ENCODE measurements at places on chromosomes 11 and 22.

- no peak for DNase-seq
Observed at GRCh38 chr11:68002938-68003845, 705 bp downstream of the UNC93B1 start.

GRCh38 chr11:4607096-4607495 lies 935 bp downstream of the TRIM68 start:
- no peak for DNase-seq

DNA sequence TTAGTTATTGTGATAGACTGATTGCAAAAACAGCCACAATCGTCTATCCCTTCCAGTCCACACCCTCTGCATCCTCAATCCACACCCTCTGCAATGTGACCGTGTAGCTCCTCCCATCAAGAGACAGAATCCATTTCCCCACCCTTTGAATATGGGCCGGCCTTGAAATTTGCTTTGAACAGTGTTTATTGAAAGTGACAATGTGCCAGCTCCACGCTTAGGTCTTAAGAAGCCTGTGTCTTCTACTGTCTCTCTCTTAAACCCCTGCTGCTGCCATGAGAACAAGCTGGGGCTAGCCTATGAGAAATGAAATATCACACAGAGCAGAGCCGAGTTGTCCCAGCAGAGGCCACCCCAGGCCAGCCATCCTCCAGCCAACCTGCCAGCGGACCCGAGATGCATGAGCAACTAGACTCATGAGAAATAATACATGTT lies 22.3 kb upstream of the MICAL2 start:
- no peak for DNase-seq

GRCh38 chr11:102462610-102463009 lies 10.0 kb upstream of the TMEM123 start:
- no peak for DNase-seq

DNA sequence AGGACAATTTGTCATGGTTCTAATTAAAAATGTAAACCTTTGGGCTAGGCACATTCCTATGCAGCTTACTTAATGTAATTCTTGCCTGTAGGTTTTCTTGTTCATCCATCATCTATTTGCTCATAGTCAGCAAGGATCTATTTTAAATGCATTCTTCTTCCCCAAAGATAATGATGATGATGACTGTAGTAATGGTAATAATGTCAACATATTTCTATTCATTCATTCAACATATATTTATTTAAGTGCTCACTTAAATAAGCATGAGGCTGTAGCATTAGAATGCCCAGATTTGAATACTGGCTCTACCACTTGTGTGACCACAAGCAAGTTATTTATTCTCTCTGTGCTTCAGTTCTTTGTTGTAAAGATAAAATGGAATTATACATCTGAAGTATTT lies 169.6 kb upstream of the SYN3 start:
- no peak for DNase-seq

GRCh38 chr11:77115181-77115611 lies 12.6 kb downstream of the OMP start:
- DNase-seq: no peak

GRCh38 chr11:30594646-30595411 lies 8.7 kb upstream of the MPPED2 start:
- DNase-seq: no peak

DNA sequence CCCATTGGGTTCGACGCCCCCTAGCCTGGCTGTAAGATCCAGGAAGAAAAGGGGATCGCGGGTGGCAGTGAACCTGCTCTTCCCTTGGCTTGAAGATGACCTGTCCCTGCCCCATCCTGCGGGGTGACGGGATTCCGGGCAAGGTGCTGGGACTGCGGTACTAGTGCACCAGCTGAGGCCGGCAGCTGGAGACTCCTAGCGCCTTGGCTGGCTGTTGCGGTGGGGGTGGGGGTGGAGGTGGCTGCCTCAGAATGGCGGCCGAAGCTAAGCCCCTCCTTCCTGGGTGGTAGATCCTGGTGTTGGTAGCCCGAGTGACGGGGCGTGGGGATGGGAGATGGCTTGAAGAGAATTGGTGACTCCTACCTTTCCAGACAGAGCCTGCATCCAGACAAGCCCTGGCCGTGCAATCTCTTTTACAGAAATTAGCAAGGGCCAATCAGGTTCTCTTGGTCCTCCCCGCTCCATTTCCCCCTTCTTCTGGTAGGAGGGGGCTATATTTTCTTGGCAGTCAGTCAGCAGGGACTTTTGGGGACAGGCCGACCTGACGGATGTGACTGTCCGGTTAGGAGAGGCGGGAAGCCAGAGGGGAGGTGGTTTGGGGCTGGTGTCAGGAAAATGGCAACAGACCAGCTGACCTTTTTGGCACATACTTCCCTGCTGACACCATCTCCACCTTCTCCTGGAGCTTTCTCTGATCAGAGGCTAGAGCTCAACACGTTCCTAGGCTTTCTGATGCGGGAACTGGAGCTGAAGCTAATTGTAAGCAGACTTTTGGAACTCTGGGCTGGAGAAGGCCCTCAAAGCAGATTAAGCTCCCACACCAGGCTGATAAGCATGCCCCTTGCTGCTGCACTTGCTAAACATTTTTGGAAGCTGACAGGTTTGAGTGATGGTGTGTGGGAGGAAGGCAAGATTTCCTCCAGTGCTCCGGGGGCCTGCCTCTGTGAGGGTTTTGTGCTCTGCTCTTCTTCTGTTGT lies 2.0 kb downstream of the NAV2 start:
- DNase-seq: no peak

GRCh38 chr11:12674571-12674935 lies 332 bp downstream of the TEAD1 start:
- DNase-seq: no peak

- no peak for DNase-seq
Observed at GRCh38 chr11:129242855-129243254, 50.7 kb upstream of the ARHGAP32 start.

- no peak for DNase-seq
Observed at GRCh38 chr11:88324562-88325345, 12.8 kb downstream of the CTSC start.

DNA sequence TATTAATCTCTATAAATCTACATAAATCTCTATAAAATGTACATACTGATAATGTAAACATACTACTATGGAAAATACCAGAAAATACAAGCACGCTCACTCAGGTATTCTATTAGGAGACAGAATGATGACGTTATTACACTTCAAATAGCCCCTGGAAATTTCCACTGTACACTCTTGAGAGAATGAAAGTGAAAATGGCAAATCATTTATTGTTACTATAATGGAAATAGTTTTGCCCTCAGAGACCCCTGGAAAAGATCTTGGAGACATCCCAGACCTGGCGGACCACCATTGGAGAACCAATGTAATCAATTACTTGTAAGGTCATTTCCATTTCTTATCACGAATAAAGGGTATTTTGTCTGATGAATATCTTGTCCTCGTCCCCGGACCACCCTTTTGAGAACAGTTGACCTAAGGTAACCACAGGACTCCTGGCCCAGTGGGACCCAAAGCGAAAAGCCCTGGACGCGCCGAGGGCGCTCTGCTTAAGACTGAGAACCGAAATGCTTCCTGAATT lies 509 bp upstream of the PRRG4 start:
- no peak for DNase-seq

GRCh38 chr22:50304528-50305392 lies 2.7 kb downstream of the PLXNB2 start:
- DNase-seq: no peak

- DNase-seq: no peak
Observed at GRCh38 chr22:24445481-24446259, 18.3 kb downstream of the ADORA2A start.

- DNase-seq: no peak
Observed at GRCh38 chr22:23565915-23566704, 14.0 kb downstream of the IGLL1 start.

GRCh38 chr11:67357831-67358670 lies 4.7 kb upstream of the POLD4 start:
- no peak for DNase-seq

DNA sequence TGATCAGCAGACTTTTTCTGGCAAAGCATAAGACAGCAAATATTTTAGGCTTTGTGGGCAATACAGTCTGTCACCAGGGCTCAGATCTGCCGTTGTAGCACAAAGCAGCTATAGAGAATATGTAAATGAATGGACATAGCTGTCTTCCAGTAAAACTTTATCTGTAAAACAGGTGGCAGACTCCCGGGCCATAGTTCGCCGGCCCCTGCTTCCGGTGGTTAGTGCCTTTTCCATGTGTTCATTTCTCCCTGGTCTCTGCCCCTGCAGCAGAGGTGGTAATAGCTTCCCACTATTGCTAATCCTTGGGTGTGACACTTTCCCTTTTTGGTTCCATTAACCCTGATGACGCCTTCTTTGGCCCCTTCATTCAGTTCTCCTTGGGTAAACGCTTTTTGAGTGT lies 93.7 kb upstream of the LDLRAD3 start:
- no peak for DNase-seq

GRCh38 chr11:12113294-12113693 lies 2.9 kb downstream of the MICAL2 start:
- DNase-seq: no peak

DNA sequence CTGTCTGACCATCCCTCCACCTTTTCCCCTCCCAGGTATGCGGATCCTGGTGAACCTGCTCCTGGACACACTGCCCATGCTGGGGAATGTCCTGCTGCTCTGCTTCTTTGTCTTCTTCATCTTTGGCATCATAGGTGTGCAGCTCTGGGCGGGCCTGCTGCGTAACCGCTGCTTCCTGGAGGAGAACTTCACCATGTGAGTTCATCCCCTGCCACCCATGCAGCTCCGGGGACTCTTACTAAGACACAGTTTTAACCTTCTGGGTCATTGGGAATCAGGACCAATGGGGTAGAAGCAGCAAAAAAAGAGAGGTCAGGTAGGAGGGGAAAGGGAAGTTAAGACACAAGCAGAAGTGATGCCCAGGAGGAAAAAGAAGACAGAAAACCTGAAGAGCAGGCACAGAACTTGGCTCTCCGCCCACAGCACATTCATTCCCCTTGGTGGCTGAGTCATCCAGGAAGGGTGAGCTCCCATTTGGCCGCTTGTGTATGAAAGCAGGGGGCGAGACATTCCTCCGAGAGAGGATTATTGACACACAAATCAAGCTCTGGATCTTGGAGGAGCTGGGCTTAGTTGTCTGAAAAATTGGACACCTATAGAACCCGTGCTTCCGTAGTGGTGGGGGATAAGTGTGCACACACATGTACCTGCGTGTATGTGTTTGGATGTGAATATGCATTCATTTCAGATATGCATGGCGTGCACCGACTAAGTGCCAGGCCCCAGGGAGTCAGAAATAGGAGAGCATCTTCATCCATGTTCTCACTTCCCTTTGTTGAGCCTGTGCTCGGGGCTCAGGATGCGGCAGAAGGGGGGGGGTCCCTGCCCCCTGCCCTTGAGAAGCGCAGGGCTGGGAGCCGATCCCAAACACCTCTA lies 64.2 kb downstream of the CACNA1I start:
- no peak for DNase-seq

DNA sequence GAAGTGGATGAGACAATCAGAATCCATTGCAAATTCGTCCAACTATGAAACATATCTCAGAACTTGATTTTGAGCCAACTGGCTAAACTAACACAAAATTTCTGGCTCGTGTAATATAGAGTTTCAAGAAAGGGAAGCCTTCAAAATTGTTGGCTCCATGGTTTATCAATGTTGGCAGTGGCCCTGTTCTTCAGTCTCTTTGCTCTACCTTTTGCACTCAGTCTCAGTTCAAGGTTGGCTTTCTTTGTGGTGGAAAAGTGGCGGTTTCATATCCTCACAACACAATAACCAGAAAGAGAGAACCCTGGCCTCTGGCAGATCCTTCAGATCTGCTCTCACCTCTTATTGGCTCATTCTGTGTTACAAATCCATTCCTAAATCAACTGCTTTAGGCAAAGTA lies 473.8 kb upstream of the API5 start:
- DNase-seq: no peak

GRCh38 chr22:45740236-45740635 lies 68.6 kb downstream of the ATXN10 start:
- DNase-seq: no peak

DNA sequence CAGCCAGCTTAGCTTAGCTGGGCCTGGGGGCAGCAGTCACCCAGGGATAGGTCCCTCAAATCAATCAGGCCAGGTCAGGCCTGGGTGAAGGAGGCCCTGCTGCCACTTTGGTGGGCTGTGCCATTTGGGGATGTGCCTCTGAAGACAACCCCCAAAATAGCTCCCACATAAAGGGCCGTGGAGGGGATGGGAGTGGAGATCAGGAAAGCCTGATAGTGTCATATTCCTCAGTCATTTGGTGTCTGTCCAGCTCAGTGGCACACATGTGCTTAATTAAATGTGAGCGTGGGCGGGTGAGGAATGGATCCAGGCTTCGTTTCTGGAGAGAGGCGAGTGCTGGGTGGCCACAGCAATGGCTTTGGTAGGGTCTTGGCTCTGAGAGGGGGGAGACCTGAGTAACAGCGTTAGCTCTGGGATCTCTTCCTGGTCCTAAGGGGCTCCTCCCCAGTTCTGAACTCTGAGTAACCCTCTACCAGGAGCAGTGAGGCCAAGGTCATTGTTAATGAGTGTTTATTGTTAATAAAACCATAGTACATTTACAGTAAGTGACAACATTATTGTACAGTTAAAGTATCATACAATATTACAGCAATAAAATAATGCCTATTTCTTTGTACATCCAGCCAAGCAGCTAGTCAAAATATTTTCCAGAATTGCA lies 45.2 kb downstream of the NAT10 start:
- DNase-seq: no peak

DNA sequence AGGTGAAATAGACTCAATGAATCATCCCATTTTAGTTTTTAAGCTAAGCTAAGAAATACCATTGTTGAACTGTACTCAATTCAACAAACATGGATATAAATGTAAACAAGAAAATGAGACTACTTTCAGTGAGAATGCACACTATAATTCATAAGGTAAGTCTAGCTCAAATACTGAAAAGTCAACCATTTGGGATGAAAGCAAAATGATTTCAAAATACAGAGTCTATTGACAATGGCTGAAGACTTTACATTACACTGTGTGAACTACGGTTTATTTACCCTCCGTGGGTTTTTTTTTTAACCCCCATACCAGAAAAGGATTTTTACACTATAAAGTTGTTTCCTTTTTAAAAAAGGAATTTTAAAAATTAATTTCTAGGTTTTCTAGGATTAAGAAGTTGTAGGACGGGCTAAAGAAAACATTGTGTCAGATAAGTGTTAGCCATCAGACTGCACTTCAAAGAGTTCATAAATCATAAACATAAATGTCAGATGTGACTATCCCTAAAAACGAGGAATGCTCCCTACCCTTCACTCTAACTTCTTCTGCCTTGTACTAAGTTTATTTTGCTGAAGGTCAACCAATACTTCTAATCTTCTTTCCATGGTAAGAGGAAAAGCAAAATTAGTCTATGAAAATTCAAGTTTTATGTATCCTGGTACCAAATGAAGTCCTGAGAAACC lies 83.0 kb downstream of the FCHSD2 start:
- DNase-seq: no peak

DNA sequence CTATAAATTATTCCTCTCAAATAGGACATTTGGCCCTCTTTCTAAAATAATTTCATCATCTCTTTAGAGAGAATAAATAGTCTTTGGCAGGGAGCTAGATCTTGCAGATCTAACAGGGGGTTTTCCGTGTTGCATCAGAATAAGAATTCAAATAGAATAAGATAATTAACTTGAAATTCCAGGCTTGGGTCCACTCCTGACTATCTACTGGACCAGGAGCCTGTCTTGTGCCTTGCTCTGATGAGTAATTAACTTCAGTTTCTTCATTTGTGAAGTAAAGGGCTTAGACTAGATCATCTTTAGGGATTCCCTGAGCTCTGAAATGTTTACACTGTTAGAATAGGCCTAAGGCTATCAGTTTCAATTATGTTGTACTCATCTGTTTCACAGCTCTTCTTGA lies 23.5 kb upstream of the TMEM123 start:
- DNase-seq: no peak

GRCh38 chr11:1667121-1667850 lies 29.7 kb upstream of the KRTAP5-6 start:
- no peak for DNase-seq

GRCh38 chr11:32658639-32659406 lies 75.2 kb downstream of the EIF3M start:
- no peak for DNase-seq
